ENCODE measurements at places on chromosomes 13 and 19. TPM values are rescaled to one million over a fixed set of nuclear protein-coding genes. Genes with fewer than 3 reads are reported as not detected.

Gene DDX39A
- total RNA-seq: 48.3 TPM

Gene APLP1
- total RNA-seq: 11.7 TPM

Gene STARD13
- total RNA-seq: 15.1 TPM

Gene VSTM2B
- not detected for total RNA-seq

Gene ZNF71
- 9.4 TPM for total RNA-seq

Gene LRRC8E
- total RNA-seq: 7.4 TPM

Gene C5AR1
- 0.17 TPM for total RNA-seq

Gene OR7G2
- not detected for total RNA-seq

Gene ARHGEF1
- total RNA-seq: 37.5 TPM

Gene NEK5
- total RNA-seq: not detected

Gene OR4F17
- not detected for total RNA-seq

Gene F2RL3
- not detected for total RNA-seq

Gene ZNF497
- 0.87 TPM for total RNA-seq

Gene EPN1
- 83.7 TPM for total RNA-seq

Gene NRTN
- 0.50 TPM for total RNA-seq

Gene KHSRP
- 130 TPM for total RNA-seq

Gene KLK14
- 0.17 TPM for total RNA-seq

Gene DHDH
- not detected for total RNA-seq

Gene ITGBL1
- 70.7 TPM for total RNA-seq

Gene NALCN
- 1.8 TPM for total RNA-seq

Gene TEKTIP1
- total RNA-seq: not detected

Gene CTXN1
- total RNA-seq: 2.5 TPM

Gene ZIK1
- total RNA-seq: 8.1 TPM

Gene BRME1
- 0.73 TPM for total RNA-seq

Gene SIGLEC10
- total RNA-seq: not detected

Gene IRGC
- total RNA-seq: not detected

Gene ZNF878
- not detected for total RNA-seq

Gene SRRM5
- total RNA-seq: 0.17 TPM

Gene LRRC63
- 0.17 TPM for total RNA-seq

Gene SIGLEC14
- total RNA-seq: not detected

Gene PGLYRP1
- not detected for total RNA-seq

Gene RGCC
- 19.8 TPM for total RNA-seq

All from smooth muscle cell of trachea (primary cell).